ENCODE measurements at places on chromosomes 4 and X. TPM values are rescaled to one million over a fixed set of nuclear protein-coding genes. Genes with fewer than 3 reads are reported as not detected.
A peak's percentile ranks its signal among the peaks of the same experiment; 100 is the strongest.

DNA sequence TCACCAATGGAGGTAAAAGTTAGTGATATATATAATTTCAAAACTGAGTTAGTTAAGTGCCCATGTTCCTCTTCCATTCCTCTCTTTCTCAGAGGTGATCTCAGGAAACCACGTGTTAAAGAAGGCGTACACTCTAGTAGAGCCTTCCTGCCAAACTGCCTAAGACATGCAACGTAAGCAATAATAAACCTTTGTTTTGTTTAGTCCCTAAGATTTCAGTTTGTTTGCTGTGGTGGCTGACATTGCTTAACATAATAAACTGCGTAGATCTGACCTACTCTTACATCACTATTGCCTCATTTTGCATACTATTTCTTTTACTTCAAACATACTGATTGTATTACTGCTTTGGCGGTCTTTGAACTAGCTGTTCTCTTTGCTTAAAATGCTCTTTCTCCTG lies 99.2 kb downstream of the JADE1 start:
- no peaks in the 10 kb centered on the region for H3K27me3 ChIP-seq
- no peak overlapping the region for H3K27ac ChIP-seq
- no peak for DNase-seq
- H3K36me3 ChIP-seq: no peaks in the 10 kb centered on the region

BTK gene
- total RNA-seq: 4.0 TPM

PPEF2 gene
- not detected for total RNA-seq

- no peak overlapping the region for H3K4me3 ChIP-seq
- no peak for DNase-seq
- no peaks in the 10 kb centered on the region for H3K4me1 ChIP-seq
- H3K27ac ChIP-seq: no peak overlapping the region
These were observed 216.8 kb downstream of the FBXO8 start for GRCh38 chr4:174066611-174067205.

GRCh38 chr4:5973486-5974220 lies 44.6 kb downstream of the C4orf50 start:
- no peaks in the 10 kb centered on the region for H3K36me3 ChIP-seq
- H3K4me3 ChIP-seq: no peak overlapping the region
- DNase-seq: no peak
- no peaks in the 10 kb centered on the region for H3K4me1 ChIP-seq
- H3K27ac ChIP-seq: no peak overlapping the region

ZCCHC18 gene
- not detected for total RNA-seq

PASD1 gene
- total RNA-seq: not detected

GRCh38 chr4:63361628-63362027 lies 1047.6 kb downstream of the TECRL start:
- no peaks in the 10 kb centered on the region for H3K36me3 ChIP-seq
- no peak overlapping the region for H3K4me3 ChIP-seq
- no peaks in the 10 kb centered on the region for H3K4me1 ChIP-seq
- no peak for DNase-seq
- H3K27me3 ChIP-seq: no peaks in the 10 kb centered on the region

TAF7L gene
- total RNA-seq: not detected

GRCh38 chr4:119728692-119729593 lies 100.3 kb upstream of the PDE5A start:
- H3K4me3 ChIP-seq: no peak overlapping the region
- peak overlapping the region; percentile 36 for H3K27ac ChIP-seq
- no peaks in the 10 kb centered on the region for H3K36me3 ChIP-seq
- H3K4me1 ChIP-seq: peaks cover 30% of the 10 kb centered on the region

DNA sequence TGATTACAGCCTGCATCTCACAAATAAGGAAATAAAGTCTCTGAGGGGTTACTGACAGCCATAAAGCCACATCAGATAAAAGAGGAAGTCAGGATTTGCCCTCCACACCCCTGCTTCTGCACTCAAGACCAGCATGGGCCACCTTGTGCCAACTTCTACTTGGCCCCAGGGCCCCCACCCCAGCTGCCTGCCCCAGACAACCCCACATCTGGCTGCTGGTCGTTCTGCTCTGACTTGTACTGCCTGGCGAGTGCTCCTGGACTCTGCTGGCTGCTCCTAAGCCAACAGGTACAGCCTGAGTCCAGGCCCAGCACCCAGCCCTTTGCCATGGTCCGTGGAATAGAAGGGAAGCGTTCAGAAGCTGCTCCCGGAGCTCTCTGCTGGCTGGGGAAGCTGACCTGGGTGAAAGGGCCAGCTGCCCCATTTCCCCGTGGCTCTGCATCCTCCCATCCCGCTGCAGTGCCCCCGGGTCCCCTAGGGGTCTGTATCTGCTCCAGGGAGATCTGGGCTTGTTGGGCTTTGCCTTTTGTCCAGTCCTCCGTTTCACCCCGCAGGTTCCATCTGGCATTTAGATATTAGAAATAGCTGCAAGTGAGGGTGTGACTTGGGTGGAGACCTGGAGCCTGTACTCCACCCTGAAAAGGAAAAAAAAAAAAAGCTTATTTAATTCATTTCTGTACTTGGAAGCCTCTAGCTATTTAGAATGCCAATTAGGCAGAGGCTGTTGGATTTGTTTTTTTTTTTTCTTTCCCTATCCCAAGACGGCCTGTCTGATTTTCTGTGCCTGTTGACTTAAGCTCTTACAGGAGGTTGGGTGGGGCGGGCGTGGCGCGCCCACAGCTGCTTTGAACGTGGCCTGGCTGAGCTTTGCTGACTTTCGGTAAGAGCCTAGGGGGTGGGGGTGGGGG lies 194.7 kb downstream of the PTTG2 start:
- no peaks in the 10 kb centered on the region for H3K36me3 ChIP-seq
- no peaks in the 10 kb centered on the region for H3K27me3 ChIP-seq
- peaks cover 36% of the 10 kb centered on the region for H3K4me1 ChIP-seq
- DNase-seq: peak; percentile 80
- H3K27ac ChIP-seq: peak overlapping the region; percentile 57

DNA sequence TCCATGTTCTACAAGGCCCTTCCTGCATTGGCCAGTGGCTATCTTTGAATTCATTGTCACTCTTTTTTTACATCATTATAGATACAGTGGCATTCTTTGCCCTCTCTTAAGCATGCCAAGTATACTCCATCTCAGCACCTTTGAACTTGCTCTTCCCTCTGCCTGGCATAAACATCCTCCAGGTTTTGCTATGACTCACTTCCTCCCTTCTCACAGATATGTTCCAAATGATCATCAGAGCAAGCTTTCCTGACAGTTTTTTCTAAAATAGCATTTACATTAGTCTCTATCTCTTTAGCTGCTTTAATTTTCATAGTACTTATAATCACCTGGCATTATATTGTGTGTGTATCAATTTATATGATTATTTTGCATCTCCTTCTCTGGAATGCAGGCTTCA lies 553.3 kb upstream of the MAGEB2 start:
- H3K27ac ChIP-seq: no peak overlapping the region
- H3K4me3 ChIP-seq: no peak overlapping the region
- H3K36me3 ChIP-seq: no peaks in the 10 kb centered on the region
- no peaks in the 10 kb centered on the region for H3K27me3 ChIP-seq
- DNase-seq: no peak
- H3K4me1 ChIP-seq: no peaks in the 10 kb centered on the region

PCDH11X gene
- not detected for total RNA-seq

DNA sequence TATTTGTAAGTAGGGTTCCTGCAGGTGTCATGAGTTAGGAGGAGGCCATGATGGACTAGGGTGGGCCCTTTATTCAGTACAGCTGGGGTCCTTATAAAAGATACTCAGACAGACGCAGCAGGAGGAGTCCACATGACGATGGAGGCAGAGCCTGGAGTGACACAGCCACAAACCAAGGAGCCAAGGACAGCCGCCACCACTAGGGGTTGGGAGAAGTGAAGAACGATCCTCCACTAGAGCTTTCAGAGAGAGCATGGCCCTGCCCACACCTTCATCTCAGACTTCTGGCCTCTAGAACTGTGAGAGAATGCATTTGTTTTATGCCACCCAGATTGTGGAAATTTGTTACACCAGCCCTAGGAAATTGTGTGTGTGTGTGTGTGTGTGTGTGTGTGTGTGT lies 31.1 kb downstream of the JAKMIP1 start:
- no peaks in the 10 kb centered on the region for H3K4me1 ChIP-seq
- H3K27ac ChIP-seq: no peak overlapping the region
- no peak overlapping the region for H3K4me3 ChIP-seq

DNA sequence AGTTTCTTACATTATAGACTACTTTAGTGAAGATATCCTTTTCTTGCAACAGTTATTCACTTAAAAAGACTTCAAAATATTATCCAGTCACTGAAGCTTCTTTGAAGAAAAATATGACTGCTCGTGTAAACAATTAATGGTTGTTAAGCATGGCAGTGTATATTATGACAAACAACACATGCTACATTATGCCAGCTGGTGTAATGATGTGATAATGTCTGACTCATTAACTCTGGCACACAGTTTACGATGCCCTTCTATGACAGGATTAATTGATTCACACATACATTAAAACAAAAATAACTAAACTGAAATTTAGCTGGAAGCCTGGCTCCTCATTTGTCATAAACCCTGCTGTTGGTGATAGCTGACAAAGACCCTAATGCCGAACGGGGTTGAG lies 22.4 kb downstream of the GK2 start:
- no peak overlapping the region for H3K4me3 ChIP-seq
- no peaks in the 10 kb centered on the region for H3K27me3 ChIP-seq
- H3K27ac ChIP-seq: no peak overlapping the region
- no peak for DNase-seq
- H3K4me1 ChIP-seq: no peaks in the 10 kb centered on the region

DNA sequence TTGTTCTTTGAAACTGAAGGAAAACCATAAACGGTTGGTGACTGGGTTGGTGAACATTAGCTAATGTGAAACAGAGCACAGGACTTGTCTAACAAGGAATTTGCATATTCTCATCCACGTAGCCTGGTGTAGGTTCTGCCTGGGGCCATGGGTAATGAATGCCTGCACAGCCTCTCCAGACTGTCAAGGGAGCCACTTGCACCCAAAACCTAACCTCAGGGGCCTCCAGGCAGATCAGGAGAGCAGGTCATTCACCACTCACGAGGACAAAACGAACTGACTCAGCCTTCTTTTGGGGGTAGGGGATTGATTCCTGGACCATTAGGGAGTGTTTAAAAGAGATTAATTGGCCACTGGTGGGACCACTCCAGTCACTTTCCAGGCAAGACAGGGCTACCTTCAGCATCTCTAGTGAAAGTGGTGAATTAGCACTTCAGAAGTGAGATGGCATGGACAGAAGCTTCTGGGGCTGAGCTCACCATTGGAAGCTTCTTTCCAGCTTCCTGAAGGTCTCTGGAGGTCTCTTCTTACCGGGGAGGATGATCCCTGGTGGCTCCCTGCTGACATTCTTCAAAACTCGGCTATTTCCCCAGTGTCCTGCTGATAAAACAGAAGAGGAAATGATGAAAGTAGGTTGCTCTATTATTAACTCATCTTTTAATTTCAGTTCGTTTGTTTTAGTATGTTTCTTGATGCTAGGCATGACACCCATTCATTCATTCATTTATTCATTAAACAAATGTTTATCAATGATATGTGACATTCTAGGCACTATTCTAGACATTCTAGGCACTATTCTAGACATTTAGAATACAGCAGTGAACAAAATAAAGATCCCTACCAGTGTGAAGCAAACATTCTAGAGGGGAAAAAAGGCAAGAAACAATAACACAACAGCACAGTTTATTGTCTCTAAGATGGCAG lies 104.5 kb upstream of the LNX1 start:
- no peak for DNase-seq
- no peaks in the 10 kb centered on the region for H3K4me1 ChIP-seq
- H3K27ac ChIP-seq: no peak overlapping the region
- H3K27me3 ChIP-seq: no peaks in the 10 kb centered on the region
- no peaks in the 10 kb centered on the region for H3K36me3 ChIP-seq
- no peak overlapping the region for H3K4me3 ChIP-seq

- no peak overlapping the region for H3K4me3 ChIP-seq
- H3K4me1 ChIP-seq: peaks cover 5% of the 10 kb centered on the region
- H3K27ac ChIP-seq: no peak overlapping the region
- no peaks in the 10 kb centered on the region for H3K27me3 ChIP-seq
- no peaks in the 10 kb centered on the region for H3K36me3 ChIP-seq
These were observed 18.8 kb upstream of the AREG start for GRCh38 chr4:74426101-74426500.

DNA sequence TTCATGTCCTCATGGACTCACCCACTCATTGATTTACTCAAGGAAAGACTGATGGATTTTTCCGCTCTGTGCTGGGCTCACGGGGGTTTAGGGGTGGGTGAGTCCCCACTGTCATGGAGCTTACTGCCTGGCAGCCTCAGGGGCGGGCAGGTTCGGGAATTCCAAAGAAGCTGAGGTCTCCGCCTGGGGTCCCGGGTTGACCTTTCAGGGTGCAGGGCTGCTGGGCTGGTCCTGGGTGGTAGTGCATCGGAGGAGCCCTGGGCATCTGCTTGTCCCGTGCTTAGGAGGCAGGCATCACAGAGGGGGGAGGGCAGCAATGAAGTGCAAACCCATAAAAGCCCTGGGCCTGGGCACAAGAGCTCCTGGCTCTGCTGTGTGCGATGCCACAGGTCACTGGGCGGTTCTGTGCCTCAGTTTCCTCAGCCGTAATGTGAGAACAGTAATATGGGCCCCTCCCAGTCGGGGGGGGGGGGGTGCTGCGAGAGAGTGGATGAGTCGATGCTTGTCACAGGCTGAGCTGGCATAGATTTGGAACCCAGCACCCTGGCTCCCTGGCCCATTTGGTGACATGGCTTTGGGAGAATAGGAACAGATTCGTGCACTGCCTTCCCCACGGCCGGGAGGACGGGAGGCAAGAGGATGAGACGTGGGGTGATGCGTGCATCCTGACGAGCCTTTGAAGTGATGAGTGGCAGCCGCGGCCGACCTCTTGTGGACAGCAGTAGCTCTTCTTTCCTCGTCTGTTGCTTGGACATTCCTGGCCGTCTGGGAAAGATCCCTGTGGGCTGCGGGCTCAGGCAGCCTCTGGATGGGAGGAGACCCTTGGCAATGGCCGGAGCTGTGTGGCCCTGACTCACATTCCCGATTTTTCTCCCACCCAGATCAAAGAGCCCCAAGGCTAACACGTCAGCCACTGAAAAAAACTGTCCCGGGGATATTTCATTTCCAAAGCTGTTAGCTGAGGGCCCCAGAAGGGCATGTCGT lies 42.0 kb downstream of the PSAPL1 start:
- H3K4me1 ChIP-seq: no peaks in the 10 kb centered on the region
- no peaks in the 10 kb centered on the region for H3K27me3 ChIP-seq
- H3K36me3 ChIP-seq: no peaks in the 10 kb centered on the region

GRCh38 chr4:169068423-169068822 lies 58.4 kb upstream of the CBR4 start:
- peaks cover 22% of the 10 kb centered on the region for H3K4me1 ChIP-seq
- H3K4me3 ChIP-seq: no peak overlapping the region
- no peak for DNase-seq
- no peaks in the 10 kb centered on the region for H3K36me3 ChIP-seq
- peak overlapping the region; percentile 73 for H3K27ac ChIP-seq

- no peak overlapping the region for H3K4me3 ChIP-seq
- DNase-seq: peak; percentile 55
- H3K36me3 ChIP-seq: no peaks in the 10 kb centered on the region
These were observed 6.7 kb downstream of the MYL5 start for GRCh38 chr4:680928-681645.

- no peak overlapping the region for H3K27ac ChIP-seq
- DNase-seq: no peak
- no peak overlapping the region for H3K4me3 ChIP-seq
These were observed 18.1 kb upstream of the PAGE5 start for GRCh38 chrX:55201930-55202579.
